Testis (tissue), 5 donors: ENCODE measurements at places on chromosomes 1 and 21. TPM values are rescaled to one million over a fixed set of nuclear protein-coding genes. Genes with fewer than 3 reads are reported as not detected.

Gene PPIE
- 109 TPM for polyA plus RNA-seq

Gene KLHDC8A
- 10.5 TPM for polyA plus RNA-seq

Gene RAD54L
- polyA plus RNA-seq, result 17.9 TPM

Gene RASSF5
- 5.9 TPM for polyA plus RNA-seq

Gene SPAG17
- polyA plus RNA-seq, result 38.7 TPM

Gene GPR3
- polyA plus RNA-seq, result 0.20 TPM

Gene CACNA1S
- 0.87 TPM for polyA plus RNA-seq

Gene GCSAML
- 8.4 TPM for polyA plus RNA-seq

Gene LMX1A
- polyA plus RNA-seq, result 2.6 TPM

Gene FMO2
- 2.5 TPM for polyA plus RNA-seq

Gene SLC45A1
- polyA plus RNA-seq, result 5.6 TPM

Gene RXRG
- polyA plus RNA-seq, result 4.0 TPM

Gene CFAP126
- 45.4 TPM for polyA plus RNA-seq

- no peak for DNase-seq
Measured at GRCh38 chr1:43465505-43466067, 11.9 kb upstream of the HYI start.

GRCh38 chr21:45699966-45700365, 56.4 kb downstream of the PCBP3 start:
- DNase-seq, result no peak

DNA sequence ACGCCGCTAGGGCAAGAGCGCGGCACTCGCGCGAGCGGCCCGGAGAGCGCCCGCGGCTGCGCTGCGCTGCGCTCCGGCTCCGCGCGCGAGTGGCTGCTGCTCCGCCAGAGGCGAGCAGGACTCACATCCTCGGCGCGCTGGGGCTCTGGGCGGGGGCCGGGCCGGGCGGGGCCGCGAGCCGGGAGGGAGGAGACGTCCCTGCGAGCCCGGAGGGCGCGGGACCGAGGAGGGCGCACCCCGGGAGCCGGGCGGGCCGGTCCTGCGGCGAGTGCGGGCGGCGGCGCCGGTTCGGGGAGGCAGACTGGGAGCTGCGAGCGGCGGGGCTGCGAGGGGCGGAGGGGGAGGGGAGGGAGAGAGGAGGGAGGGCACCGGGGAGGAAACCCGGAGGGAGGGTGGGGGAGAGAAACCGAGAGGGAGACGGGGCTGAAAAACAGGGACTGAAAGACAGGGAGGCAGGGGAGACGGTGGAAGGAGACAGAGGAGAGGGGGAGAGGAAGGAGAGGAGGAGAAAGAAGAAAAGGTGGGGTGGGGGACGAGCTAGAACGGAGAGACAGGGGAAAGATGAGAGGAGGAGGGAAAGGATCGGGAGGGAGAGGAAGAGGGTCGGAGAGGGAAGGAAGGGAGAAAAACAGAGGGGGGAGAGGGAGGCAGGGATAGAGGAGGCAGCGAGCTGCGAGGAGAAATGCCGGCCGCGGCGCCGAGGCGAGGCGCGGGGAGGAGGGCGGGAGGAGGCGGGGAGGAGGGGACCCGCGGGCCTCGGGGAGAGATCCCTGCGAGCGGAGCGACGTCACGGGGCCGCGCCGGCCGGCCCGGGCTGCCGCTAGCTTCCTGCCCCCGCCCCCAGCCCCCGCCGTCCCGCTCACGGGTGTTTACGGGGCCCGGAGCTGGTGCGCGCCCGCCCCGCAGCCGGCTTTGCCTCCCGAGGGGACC, at the start of gene CAMK2N1:
TSS of gene CAMK2N1 (minus strand) at position 684 of the 930 bp plus-strand sequence. CDS start 831 bp downstream, outside the sequence.
- peak; percentile 72 for DNase-seq

DNA sequence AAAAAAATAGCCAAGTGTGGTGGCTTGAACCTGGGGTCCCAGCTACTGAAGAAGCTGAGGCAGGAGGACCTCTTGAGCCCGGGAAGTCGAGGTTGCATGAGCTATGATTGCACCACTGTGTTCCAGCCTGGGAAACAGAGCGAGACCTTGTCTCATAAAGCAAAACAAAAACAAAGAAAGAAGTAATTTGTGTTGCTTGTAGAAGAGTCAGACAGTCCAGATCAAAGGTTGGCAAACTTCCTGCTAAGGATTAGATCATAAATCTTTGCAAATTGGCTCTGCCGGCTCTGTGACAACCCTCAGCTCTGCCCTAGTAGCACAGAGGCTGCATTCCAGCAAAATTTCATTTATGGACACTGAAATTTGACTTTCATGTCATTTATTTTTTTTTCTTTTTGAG, 19.0 kb upstream of the MFN2 start:
- DNase-seq, result no peak

GRCh38 chr1:228085287-228085951, 2.9 kb downstream of the ARF1 start:
- no peak for DNase-seq

DNA sequence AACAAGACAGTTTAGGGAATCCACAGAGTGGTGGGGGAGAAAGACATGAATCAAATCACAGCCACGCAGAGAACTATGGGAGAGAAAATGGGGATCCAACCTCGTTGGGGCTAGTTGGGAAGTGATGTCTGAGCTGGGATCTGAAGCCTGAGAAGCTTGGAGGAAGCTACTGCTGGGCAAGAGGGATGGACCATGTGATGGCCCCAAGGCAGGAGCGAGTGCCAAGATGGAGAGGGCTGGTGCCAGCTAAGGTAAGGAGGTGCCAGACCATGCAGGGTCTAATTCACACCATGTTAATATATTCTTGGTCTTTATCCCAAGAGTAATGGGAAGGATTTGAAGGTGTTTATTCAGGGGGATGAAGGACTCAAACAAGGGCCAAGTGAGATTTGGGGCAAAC, 18.2 kb upstream of the TCEA3 start:
- DNase-seq, result no peak

GRCh38 chr1:183164340-183164739, 21.7 kb upstream of the LAMC2 start:
- no peak for DNase-seq

DNA sequence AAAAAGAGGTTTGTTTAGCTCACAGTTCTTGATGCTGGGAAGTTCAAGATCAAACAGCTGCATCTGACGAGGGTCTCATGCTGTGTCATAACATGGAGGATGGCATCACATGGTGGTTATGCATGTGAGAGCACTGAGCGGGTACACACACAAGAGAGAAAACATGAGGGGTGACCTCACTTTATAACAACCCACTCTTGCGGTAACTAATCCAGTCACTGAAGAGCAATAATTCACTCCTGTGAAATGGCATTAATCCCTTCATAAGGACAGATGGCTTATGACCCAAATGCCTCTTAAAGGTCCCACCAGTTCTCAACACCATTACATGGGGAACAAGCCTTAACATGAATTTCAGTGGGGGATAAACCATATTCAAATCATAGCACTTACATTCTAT, 23.2 kb upstream of the CHIT1 start:
- no peak for DNase-seq

GRCh38 chr21:46110499-46111192, 12.7 kb downstream of the COL6A2 start:
- peak; percentile 57 for DNase-seq

GRCh38 chr1:43047135-43047534, 88.5 kb upstream of the SLC2A1 start:
- DNase-seq, result no peak

GRCh38 chr1:244068567-244068966, 17.5 kb downstream of the ZBTB18 start:
- DNase-seq, result no peak

- DNase-seq, result no peak
Measured at GRCh38 chr1:152168535-152168868, 9.5 kb upstream of the RPTN start.

DNA sequence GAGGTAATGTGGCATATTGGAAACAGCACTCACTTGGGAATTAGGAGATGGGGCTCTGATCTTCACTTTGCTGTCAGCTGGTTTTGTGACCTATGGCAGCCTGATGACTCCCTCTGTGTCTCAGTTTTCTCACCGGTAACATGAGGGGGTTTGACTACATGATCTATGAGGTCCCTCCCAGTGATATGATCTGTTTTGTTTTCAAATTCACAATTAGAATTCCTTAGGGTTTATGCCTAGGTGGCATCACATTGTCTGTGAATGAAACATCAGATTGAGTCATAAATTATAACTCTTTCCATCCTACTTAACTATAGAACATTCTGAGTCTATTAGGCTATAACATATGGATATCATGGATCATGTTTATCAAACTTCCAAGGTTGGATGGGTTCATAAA, 386.6 kb downstream of the PTBP2 start:
- DNase-seq, result no peak

DNA sequence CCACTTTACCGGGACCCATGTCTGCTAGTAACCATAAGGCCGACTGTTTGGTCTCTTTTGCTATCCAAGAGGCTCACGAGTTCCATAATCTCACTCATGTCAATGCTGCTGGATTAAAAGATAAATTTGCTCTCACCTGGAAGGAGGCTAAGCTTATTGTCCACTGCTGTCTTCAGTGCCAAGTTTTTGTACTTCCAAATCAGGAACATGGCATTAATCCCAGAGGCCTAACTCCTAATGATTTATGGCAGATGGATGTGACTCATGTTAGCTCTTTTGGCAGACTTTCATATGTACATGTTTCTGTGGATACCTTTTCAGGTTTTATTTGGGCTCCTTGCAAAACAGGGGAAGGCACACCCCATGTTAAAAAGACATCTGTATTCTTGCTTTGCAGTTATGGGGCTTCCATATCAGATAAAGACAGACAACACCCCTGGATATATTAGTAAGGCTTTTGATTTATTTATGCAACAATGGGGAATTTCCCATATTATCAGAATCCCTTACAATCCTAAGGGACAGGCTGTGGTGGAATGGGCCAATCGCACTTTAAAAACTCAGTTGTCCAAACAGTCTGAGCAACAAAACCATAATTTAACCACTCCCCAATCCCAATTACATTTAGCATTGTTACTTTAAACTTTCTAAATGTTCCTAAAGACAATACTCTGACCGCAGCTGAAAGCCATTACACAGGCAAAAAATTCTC, 162.7 kb downstream of the IER5 start:
- DNase-seq, result no peak

DNA sequence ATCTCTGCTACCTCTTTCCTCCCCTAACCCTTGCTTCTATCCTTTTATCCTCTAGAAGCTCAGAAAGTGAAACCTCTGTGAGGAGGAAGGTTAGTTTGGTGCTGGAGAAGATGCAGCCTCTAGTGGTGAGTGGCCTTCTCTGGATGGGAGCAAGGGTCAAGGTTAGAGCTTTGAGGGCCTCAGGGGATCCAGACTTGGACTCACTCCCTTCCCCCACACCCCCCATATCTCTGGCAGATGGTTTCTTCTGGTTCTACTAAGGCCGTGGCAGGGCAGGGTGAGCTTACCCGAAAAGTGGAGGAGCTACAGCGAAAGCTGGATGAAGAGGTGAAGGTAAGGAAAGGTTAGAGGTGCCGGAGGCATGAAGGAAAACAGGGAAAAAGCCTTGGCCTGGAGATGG, 9.2 kb downstream of the CGN start:
- no peak for DNase-seq

- no peak for DNase-seq
Measured at GRCh38 chr21:27154451-27155129, 187.7 kb upstream of the ADAMTS5 start.

GRCh38 chr1:244207042-244207934, 156.2 kb downstream of the ZBTB18 start:
- no peak for DNase-seq

GRCh38 chr1:7784492-7785071, 491 bp downstream of the PER3 start:
- DNase-seq, result peak; percentile 31

GRCh38 chr1:160666079-160666442, 19.2 kb upstream of the SLAMF1 start:
- no peak for DNase-seq

DNA sequence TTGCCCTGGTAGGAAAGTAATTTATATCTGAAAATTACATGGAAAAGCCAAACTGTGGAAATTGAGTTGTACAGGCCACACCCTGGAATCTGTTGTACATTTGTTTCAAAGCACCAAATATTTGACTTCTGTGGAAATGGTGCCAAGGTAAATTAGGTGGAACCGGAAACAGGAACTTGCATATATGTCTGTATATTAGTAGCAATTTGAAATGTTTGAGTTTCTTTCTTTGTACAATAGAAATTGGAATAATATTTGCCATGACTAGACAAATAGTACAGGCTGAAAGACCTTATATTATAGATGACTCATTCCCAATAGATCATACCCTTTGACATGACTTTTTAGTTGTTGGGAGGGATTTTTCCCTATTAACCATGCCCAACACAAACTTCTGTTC, 10.5 kb upstream of the TAF1A start:
- no peak for DNase-seq

DNA sequence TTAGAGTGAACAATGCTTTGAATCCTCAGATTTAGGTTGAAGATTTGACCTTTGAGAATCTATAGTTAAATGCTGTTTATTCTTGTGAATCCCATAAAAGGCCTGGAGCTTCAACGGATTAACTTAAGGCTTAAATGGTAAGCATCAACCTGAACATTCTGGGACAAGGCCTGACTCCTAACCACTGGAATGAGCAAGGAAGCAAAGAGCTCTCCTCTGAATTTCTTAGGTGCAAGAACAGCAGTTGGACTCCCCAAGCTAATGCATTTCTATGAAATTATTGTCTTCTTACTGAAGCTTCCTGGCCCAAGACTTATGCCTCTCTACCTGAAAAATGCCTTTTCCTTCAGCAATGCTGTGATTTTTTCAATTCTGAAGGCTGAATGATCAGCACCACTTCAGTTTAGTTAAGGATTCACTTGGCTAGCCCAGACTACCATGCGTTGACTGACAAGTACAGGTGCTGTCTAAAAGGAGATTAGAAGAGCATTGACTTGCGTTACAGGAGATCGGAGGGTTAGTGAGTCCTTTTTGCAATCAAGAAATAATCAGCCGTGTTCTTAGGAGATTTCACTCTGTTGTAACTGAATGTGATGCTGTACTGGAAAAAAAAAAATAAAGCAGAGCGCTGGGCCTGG, 178.5 kb downstream of the ZC3H11B start:
- DNase-seq, result no peak
